ENCODE measurements at places on chromosomes 2 and 18.

DNA sequence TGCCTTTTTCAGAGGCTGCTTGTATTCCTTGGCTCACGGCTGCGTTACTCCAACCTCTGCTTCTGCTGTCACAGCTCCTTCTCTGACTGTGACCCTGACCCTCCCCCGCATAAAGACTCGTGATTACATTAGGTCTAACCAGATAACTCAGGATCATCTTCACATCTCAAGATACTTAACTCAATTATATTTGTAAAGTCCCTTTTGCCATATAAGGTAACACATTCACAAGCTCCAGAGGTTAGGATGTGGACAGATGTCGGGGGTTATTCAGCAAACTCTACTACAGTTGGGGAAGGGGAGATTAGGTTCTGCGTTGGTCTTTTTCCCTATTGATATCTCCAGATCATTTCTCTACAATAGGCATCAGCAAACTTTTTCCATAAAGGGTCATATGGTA is 76.9 kb downstream of the EVA1A start:
- no peak for DNase-seq

GRCh38 chr2:233538741-233539140 is 27.8 kb downstream of the USP40 start:
- DNase-seq: no peak

DNA sequence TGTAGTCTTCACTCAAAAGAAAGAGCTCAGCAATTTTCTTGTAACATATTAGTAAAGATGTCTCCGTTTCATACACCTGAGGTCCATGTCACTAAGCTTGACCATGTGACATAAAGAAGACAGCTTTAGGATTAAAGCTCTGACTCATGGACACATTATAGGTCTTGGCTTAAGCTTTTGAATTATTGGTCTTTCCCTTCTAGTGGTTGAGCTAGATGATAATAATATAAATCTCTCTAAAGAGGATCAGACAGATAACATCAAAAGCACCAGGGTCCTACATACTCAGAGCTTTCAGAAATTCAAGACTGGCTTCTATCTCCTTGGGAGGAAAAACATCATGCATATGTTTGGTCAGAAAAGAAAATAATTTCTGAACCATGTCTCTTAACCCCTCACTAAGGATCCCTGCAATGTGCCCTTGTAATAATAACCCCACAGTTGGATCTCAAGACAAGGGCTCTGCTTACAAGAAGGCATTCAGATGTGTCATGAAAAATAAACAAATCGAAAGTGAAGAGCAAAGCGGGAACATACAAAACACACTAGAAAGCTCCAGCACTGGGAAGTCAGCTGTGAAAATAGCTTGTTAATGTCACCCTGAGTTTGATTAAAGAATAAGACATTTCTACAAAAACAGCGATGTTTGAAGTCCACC is 174.5 kb downstream of the PID1 start:
- no peak for DNase-seq

- no peak for DNase-seq
These were observed 5.7 kb downstream of the MAL start for GRCh38 chr2:95031076-95031725.

GRCh38 chr2:226086190-226086589 is 686.7 kb downstream of the NYAP2 start:
- DNase-seq: no peak

DNA sequence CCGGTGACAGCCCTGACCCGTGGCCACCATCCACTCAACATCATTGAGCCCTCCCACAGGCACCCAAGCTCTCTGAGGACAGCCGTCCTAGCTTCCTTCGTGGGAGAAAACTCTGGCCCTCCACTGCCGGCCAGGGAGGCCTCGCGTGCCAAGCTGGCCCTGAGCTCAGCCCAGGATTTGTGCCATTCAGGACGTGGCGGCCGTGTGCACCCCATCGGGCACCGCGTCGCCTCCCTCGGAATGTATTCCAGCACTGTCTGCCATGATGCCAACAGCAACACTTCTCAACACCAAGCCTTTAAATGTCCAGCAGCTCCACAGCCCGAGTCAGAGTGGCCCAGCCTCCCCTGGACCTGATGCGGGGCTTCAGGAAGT is 35.7 kb downstream of the ZNF516 start:
- DNase-seq: no peak

DNA sequence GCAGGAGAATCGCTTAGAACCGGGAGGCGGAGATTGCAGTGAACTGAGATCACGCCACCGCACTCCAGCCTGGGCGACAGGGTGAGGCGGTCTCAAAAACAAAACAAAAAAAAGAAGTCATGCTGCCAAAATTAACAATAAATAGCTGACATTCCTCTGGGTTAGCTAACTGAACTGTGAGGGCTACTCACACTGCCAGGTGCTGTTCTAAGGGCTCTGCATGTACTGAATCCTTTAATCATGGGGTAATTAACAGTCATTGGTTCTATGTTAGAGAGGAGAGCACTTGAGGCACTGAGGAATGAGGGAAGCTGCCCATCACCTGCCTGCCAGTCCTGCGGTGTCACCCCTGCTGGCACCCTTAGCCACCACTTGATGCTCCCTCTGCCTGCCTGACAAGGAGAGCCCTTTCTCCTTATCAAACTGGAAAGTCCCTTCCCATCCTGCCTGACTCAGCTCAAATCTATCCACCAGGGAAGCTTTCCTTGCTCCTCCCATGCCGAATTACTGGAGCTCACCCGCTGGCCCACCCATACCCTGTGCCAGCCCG is 73.0 kb upstream of the RIOK3 start:
- no peak for DNase-seq

DNA sequence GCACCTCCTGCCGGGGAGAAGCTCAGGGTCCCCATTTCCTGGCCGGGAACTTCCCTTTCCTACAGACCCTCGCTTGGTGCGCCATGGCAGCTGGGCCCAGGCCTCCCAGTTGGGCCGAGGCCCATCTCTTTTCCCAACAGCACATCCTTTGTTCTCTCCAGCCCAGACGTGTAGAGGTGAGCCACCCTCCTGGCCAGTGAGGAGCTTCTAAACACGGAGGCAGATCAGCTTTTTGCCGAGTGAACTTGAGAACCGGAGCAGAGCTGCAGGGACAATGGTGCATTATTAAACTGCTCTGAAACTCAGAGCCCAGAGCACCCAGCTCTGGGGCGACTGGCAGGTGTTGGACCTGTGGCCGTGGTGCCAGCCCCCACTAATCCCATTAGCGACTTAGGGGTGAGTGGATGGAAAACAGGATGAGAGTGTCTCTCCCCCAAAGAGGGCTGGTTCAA is 25.4 kb downstream of the SH3BP4 start:
- no peak for DNase-seq

- DNase-seq: no peak
These were observed 294.4 kb upstream of the CHAC2 start for GRCh38 chr2:53473236-53473635.

DNA sequence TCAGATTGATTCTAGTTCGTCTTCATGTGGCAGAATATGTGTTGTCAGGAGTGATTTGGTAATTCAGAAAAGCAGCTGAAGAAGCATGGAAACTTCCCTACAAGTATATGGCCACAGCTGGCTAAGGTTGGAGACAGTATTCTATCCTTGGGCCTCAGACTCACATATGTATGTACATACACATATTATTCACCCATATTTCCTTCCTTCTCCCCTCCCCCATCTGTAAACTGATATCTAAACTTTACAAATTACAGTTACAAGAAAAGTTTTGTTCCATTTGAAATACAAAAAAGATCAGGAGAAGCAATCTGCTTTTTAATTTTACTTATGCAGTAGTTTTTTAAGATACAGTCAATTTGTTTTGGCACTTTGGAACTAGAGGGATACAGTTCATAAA is 3.1 kb downstream of the SP3 start:
- no peak for DNase-seq

DNA sequence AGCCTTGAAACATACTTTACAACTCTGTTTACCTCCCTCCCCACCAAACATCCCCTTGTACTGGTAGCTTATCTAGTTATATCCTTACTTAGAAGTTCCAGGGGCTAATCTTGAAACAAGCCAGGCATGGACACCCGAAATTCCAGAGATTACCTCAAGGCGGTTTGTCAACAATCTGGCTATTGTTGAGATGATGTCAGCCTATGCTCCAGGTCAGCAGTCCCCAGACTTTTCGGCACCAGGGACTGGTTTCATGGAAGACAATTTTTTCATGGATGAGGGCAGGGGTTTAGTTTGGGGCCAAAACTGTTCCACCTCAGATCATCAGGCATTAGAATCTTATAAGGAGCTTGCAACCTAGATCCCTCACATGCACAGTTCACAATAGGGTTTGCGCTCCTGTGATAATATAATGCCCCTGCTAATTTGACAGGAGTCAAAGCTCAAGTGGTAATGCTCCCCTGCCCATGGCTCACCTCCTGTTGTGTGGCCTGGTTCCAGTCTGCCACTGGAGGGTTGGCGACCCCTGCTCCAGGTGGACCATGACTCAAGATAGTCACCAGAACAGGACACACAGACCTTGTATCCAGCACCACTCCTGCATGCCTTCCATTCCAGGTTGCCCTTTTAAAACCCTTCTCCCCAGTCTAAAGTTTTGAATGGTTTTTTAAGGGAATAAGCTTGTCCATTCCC is 171.2 kb downstream of the SPAG16 start:
- DNase-seq: no peak

DNA sequence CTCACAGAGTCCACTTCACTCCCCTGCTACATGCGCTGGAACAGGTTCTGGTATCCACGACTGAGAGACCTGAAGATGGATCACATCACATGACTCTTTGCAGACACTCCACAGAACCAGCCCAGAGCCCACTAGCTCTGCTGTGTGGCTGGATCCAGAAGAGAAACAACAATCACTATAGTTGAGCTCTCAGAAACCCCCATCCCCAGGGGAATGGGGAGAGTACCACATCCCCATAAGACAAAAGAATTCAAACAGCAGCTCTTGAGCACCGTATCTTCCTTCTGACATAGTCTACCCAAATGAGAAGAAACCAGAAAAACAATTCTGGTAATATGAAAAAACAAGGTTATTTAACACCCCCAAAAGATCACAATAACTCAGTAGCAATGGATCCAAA is 76.4 kb downstream of the ZSWIM2 start:
- no peak for DNase-seq

- no peak for DNase-seq
These were observed 192.7 kb upstream of the TANK start for GRCh38 chr2:160967523-160967922.

GRCh38 chr2:85725451-85725850 is 28.3 kb upstream of the ATOH8 start:
- DNase-seq: no peak

DNA sequence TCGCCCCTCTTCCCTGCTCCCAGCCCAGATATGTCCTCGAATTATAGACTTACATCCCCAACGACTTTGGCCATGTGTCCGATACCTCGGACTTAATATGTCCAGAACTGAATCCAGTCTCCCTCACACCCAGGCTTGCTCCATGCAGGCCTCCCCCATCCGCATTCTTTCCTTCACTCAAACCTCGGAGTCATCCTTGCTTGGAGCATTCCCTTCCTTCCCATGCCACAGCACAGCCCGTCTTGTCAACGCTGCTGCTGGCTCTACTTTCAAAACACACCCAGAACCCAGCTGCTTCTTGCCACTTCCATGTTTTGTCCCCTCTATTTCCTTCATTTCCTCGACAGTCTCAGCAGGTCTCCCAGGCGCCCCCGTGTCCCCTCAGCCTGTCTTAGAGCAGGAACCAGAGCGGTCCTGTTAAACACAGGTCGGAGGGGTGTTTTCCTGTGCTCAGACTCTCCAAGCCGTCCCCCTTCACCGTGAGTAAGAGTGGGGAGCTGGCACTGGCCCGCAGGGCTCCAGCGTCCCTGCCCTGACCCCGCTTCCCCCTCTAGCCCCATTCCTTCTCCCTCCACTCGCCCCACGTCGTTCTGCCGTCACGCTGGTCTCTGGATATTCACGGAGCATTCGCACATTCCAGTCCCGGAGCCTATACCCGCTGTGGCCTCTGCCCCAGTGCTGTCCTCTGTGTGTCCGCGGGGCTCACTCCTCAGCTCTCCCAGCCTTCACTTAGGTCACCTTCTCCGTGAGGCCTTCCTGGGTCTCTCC is 54.4 kb downstream of the VAPA start:
- DNase-seq: no peak

GRCh38 chr2:204645018-204645773 is 99.9 kb downstream of the PARD3B start:
- no peak for DNase-seq

GRCh38 chr2:62340994-62341484 is 145.1 kb downstream of the B3GNT2 start:
- no peak for DNase-seq

DNA sequence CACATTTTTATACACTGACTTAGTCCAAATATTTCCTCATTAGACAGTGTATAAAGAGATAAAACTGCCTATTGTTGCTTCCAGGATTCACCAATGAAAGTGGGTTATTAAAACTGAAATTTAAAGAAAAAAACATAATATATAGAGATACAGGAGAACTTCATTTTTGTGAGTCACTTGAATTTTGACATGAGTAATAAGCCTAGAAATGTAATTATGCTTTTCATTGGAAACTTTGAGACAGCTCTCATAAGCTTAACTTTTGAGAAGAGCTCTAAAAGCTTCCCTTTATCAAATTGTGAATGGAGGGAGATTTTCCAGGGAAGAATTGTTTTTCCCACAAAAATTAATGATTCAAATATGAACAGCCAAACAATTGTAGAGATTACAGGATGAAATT is 14.1 kb downstream of the DYNC2LI1 start:
- no peak for DNase-seq

GRCh38 chr2:127649684-127650040 is 3.7 kb downstream of the GPR17 start:
- DNase-seq: peak; percentile 92

DNA sequence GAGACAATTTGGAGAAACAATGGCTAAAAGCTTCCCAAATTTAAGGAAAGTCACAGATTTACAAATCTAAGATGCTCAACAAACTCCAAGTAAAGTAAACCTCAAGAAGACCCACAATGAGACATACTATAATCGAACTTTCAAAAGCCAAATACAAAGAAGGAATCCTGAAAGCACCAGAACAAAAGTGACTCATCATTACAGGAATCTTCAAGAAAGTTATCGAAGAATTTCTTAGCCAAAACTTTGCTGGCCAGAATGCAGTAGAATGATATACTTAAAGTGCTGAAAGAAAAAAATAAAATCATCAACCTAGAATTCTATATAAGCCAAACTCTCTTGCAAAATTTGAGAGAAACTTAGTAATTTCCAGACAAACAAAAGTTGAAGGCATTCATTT is 106.5 kb upstream of the TMEM200C start:
- DNase-seq: no peak

DNA sequence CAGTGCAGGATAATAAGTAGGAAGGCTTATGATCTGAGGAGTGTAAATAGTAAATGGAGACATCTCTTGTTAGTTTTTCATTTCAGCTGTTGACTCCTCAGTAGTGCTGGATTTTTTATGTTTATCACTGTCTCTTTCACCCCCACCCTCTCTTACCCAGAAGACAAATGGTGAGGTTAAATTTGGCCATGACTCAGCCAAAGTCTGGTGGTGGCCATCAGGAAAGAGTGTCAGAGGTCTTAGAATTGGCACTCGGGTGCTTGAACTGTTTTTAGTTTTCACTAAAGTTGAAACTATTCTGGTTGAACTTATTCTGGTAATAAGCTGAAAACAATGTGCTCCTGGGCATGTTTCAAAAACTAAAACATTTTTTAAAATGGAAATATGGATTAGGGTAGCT is 123.3 kb downstream of the FHOD3 start:
- DNase-seq: no peak

All from activated T-cell treated with anti-CD3 and anti-CD28 coated beads, Interleukin-2, amount 50 U/mL, for 48 hours (primary cell).